ENCODE measurements at places on chromosomes 7 and 10.

- no peak for DNase-seq
These were observed 177.0 kb downstream of the PRKAG2 start for GRCh38 chr7:151699928-151700319.

- no peak for DNase-seq
These were observed 26.9 kb downstream of the NOD1 start for GRCh38 chr7:30451539-30452279.

DNA sequence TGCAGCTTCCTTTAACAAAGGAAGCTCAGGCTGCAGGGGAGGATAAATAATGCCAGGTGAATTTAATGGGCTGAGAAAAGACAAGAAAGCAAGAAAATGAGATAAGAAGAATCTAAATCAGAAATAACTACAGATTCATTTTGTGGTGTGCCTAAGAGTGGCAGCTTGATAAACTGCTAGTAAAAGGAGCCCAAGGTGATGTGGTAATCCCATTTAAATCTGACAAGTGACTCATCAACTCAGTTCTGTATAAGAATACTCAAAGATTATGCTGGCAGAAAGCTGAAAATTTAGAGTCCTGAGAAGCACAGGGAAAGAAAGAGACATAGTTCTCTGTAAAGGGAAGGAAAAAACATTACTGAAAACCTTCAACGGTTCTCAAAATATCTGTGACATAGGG lies 109.4 kb upstream of the PDE1C start:
- DNase-seq = no peak

DNA sequence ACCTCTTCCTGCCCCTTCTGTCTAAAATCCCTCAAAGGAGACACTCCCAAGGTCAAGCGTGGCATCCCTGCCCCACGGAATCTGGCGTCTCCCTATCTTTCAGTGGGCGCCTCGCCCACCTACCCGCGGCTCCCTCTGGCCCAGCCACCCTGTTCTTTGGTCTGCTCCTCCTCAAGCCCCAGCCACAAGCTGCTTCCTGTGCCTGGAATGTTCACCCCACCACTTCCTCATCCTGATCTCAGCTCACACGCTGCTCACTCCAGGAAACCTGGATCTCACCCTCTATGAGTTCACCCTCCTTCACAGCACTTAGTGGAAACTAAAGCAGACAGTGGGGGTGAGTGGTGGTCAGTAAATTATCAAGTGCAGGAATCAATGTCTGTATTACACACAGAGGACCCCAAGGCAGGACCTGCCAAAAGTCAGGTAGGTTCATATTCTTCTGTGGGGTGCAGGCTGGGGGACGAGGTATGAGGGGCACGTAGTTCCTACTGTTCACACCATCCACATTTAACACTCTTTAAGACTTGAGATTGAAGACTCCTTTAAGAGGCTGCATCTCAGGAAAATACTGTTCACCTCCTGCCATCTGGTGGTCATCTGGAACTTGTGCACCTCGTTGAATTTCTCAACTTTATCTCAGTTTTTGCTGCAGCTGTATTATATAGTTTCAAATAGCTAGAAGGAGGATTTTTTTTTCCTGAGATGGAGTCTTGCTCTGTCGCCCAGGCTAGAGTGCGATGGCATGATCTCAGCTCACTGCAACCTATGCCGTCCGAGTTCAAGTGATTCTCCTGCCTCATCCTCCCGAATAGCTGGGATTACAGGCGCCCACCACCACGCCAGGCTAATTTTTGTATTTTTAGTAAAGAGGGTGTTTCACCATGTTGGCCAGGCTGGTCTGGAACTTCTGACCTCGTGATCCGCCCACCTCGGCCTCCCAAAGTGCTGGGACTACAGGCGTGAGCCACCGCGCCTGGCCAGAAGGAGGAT lies 166.6 kb downstream of the ARHGAP21 start:
- DNase-seq = no peak

- no peak for DNase-seq
These were observed 277.6 kb downstream of the SFMBT2 start for GRCh38 chr10:7133278-7133677.

DNA sequence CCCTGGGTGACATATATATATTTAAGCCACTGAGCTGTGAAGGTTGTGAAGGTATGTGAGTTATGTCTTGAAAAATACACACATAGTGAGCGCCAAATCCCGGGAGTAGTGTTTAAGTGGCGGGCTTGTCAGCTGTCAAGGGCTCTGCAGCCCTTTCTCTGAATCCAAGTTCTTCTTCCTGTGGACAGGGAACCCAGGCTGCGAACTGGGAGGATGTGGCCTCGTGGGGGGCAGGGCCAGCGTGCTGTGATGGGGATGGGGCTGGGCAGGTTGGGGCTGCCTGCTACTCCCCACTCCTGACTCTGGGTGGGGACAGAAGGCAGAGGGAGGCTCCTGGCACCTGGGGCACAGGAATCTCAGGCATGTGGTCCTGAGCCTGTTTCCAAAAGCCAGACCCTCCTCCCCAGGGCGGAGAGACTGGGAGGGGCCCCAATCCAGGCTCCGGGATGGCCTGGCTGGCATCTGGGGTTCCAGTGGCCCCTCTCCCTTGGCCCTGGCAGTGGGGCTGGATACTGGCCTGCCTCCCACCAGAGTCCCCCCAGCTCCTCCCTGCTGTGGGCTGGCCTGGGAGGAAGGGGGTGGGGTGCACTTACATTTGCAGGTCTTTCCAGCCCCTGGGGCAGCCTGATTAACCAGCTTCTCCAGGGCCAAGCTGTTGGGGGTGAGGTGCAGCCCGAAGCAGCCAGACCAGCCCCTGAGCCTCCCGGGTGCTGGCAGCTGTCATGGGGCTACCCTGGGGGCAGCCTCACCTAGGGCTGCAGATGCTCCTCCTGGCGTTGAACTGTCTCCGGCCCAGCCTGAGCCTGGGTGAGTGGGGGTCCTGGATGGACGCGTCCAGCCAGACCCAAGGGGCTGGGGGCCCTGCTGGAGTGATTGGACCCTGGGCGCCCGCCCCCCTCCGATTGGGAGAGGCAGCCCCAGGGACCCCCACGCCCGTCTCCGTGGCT lies at the start of gene UPK3B:
TSS of gene UPK3B (plus strand) at position 622 of the 947 bp plus-strand sequence. CDS start at position 723, 101 bp downstream.
- peak; percentile 74 for DNase-seq

DNA sequence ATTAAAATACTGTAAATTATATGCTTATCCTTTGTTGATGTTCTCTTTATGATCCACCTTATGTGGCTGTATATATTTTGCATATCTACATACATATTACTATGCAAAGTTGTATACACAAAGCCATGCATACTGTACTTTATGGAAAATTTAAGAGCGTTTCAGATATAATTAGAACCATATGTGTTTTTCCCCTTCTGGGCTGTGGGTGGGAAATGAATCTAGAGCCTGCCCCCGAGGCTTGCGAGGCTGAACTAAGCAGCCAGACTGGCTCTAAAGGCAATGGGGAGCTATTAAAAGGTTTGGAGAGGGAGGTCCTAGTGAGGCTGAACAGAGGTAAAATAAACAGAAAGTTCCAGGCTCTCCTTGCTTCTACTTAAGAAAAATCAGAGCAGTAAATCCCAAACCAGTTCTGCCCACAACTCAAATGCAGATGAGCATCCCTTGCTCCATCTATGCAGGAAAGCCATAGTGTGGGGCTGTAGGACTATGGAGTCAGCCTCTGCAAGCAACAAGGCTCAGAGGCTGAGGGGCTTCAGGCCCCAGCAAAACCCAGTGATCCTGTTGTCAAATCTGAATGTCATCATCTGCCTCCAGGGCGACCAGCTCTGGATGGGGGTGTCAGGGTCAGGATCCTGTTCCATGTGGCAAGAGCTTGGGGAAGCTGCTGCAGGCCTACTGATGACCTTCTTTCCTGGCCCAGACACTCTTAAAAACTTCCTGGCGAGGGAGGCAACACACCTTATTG lies 14.1 kb upstream of the DDIT4 start:
- no peak for DNase-seq

DNA sequence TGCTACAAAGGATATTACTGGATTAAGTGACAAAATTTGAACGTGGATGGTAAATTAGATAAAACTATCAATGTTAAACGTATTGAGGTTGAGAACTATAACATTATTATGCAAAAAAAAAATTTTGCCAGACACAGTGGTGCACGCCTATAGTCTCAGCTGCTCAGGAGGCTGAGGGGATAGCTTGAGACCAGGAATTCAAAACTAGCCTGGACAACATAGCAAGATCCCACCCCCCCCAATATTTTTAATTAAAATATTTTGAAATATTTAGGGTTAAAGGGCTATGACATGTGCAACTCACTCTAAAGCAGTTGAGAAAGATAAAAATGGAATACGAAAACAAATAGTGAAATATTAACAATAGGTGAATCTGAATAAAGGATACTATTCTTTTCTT lies 45.1 kb upstream of the ANAPC16 start:
- no peak for DNase-seq

DNA sequence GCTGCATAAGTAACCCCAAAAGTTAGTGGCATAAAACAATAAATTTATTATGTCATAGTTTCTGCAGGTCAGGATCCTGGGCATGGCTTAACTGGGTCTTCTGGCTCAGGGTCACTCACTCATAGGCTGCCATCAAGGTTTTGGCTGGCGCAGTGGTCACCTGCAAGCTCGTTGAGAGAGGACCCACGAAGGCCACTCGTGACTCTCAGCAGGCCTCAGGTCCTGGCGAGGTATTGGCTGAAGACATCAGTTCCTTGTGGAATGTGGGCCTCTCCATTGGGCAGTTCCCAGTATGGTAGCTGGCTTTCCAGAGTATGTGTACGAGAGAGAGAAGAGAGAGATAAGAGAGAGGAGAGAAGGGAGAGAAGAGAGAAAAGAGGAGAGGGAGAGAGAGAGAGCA lies 138.3 kb upstream of the KLF14 start:
- DNase-seq = no peak

DNA sequence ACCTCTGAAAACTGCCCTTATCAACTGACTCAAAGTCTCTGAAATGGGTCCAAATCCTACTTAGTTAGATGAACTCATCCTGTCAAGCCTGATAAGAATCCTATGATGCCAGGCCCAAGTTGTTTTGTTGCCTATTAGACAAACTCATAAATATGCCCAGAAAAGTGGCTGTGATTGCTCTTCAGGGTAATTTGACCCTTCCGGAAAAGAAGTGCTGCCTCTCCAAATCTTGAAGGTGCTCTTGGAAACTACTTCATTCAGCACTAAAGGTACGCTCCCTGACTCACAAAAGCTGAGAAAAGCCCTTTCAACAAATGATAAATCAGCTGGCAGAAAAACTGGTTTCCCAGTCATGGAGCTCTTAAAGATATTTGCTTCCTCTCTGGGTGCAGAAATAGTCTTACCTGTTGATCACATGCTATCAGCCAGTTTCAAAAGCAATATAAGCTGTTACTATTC lies 6.7 kb downstream of the IFIT5 start:
- no peak for DNase-seq

DNA sequence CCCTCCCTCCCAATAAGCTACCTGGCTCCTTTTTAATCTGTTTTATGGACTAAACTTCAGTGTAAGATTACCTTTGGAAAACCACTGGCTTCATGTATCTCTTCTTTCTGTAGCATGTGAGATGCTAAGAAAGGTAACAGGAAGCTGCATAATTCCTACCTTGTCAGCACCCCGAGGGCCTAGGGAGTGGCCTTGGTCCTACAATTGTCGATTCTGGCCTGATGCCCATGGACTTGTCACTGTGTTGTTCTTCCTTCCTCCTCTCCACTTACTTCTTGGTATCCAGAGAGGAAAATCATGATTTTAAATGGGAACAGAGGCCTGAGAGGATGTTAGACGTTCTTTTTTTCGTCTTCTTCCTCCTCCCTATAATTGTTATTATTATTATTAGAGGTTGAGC lies 42.9 kb upstream of the PDZD8 start:
- DNase-seq = no peak

GRCh38 chr10:3401491-3401938 lies 228.9 kb upstream of the PITRM1 start:
- DNase-seq = no peak

DNA sequence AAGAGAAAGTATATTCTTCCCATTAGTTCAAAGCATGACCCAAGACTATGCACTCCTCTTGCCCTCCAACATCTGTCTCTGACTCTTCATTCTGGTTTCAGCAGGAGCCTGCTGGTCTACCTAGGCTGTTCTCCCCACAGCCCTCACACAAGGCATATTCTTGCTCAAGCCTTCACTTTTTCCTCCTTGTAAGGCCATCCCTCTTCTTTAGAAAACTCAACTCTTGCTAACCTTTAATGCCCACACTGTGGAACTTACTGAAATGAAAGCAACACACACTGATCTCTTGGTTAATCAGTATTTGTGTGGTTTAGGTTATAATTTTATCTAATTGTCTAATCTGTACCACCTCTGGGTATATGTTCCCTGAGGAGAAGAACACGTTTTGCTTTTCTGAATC lies 75.8 kb downstream of the PRKCQ start:
- no peak for DNase-seq

DNA sequence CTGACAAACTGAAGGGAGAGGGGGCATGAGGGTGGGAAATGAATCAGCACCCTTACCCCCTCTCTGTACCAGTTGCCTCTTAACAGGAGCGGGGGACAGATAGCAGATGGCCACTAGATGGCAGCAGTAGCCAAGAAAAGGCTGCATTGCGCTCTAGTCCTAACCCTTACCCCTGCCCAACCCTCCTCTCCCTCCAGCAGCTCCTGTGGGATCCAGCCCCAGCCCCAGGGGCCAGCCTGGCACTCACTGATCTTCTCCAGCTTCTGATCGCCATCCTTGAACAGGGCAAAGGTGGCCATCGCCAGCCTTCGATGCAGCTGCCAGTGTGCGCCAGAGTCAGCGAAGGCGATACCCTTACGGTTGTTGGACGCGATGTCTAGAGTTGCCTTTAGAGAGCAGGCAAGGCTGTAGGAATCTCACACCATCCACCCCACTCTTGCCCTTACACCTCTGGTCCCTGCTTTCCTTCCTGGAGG lies 2.2 kb downstream of the CYP17A1 start:
- DNase-seq = peak; percentile 89

GRCh38 chr10:119314486-119314885 lies 107.1 kb downstream of the GRK5 start:
- DNase-seq = no peak

DNA sequence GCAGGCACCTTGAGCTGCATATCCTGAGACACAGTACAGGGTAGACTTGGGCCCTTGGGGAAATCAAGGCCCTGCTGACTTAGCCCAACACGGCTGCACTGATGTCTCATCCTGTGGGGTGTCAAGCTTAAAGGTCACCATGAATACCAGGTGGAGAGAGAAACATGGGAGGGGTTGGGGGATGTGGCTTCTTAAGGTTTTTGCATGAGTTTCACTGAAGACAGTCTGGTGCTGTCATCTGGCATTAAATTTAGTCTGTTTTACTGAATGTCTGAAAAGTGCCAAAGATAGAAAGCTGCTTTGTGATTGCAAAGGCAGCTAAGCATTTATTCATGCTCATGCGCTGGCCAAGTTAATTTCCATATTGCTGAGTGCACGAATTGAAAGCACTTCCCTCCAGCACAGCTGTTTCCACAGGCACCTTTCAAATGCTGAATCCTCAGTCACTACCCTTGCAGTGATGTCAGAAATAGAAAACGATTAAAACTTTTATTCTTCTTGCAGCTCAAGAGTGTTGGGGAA lies 102.1 kb downstream of the OSBPL3 start:
- DNase-seq = no peak

GRCh38 chr7:66281678-66282590 lies 76.8 kb downstream of the TPST1 start:
- no peak for DNase-seq

Measured in WTC11 (cell line).